ENCODE measurements at places on chromosomes 7 and 10.

GRCh38 chr7:65448816-65449504 is 75.3 kb downstream of the ZNF92 start:
- DNase-seq = no peak

- no peak for DNase-seq
These were observed 111.3 kb downstream of the HECTD2 start for GRCh38 chr10:91521439-91521838.

- DNase-seq = no peak
These were observed 341 bp downstream of the GOT1 start for GRCh38 chr10:99430116-99430450.

DNA sequence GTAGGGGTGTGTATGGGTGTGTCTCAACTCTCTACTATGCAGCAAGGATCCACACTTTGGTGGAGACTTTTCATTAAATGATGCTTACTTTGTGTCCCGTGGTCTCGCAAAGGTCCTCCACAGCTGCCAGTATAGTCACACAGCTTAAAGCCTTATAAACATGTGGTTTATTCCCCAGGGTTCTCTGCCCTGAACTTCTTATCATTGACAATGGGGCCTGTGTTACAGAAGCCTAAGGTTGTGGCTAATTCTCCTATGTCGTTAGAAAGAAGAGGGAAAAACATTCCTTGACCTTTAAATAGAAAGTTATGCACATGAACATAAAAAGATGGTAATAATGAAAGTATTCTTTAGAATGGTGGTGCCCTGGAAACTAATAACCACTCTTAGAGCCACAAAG is 201.4 kb downstream of the INHBA start:
- DNase-seq = no peak

DNA sequence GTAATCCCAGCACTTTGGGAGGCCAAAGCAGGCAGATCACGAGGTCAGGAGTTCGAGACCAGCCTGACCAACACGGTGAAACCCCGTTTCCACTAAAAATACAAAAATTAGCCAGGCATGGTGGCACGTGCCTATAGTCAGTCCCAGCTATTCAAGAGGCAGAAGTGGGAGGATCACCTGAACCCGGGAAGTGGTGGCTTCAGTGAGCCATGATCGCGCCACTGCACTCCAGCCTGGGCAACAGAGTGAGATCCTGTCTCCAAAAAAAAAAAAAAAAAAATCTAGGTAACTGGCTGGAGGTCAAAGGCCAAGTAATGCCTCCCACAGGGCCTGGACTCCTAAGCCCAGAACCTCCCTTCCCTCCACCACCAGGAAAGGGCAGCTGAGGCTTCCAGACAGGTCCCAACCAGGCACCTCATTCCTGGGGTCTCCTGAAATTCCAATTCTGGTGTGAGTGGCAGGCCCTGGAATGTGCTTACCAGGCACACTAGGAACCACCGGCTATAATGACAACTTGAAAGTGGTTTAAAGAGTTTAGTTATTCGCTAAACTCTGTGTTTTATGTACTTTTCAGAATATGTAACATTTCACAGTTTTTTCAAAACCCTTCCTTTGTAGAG is 86.9 kb upstream of the TNRC18 start:
- no peak for DNase-seq

DNA sequence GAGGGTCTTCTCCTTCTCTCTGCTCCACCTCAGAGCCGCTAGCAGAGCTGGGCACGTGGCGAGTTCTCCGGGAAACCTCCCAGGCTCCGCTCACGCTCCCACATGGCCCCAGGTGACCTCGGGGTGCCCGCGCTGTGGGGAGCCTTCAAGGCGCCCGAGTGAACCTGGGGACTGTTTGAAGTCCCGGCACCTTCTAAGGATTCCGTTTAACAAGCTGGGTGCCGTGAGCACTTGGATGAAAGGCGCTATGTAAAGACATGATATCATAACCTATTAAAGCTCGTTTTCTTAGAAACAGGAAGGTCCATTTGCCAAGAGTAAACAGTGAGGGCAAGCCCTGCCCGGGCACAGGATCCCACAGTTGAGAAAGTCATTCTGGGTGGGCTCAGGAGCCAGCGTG is 15.8 kb upstream of the MYL10 start:
- DNase-seq = no peak

- DNase-seq = no peak
These were observed 502.8 kb downstream of the SORCS1 start for GRCh38 chr10:106661767-106662140.

DNA sequence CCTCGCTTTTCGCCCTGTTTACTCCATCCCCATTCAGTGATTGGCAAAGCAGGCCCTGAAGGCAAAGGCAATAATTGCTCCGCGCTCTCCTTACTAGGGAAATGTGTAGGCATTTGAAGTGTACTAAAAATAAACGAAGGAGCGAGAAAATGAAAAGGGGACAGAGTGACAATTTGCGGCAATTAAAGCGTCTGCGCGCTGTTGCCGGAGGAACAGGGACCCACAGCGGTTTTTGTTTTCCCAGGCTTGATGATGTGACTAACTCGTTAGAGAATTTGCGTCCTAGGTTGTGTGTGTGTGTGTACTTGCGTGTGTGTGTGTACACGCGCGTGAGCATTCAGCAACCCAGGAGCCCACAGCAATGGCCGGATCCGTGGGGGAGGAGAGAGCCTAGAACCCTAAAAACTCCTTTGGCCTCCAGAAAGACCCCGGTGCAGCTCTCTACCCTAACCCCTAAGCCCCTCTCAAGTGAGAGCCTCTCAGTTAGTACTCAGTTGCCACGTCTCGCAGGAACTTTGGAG is 7.8 kb upstream of the DLX6 start:
- DNase-seq = no peak

DNA sequence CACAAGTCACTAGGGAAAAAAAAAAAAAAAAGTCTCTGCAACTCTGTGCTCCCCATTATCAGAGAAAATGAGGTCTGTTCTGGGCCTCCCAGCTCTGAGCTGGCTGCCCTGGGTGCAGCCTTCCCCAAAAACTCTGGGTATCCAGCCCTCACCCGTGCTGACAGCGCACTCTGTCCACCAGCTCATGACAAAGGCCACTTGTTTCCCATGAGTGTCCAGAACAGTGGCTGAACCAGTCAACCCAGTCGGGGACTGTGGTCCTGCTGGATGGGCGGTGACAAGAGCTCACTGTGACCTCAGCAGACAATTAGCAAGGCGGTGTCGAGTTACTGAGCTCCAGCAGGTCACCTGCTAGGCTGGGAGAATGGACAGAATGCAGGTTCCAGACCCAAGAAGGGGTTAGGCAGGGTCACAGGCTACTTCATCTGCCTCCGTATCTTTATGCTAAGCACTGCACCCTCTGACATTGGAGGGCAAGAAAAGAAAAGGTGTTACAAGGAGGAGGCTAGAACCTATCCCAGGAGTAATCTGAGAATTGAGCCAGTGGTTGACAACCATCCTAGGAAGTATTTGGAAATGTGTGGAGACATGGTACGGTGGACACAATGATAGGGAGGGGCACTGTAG is 37.2 kb downstream of the DLG5 start:
- DNase-seq = no peak

DNA sequence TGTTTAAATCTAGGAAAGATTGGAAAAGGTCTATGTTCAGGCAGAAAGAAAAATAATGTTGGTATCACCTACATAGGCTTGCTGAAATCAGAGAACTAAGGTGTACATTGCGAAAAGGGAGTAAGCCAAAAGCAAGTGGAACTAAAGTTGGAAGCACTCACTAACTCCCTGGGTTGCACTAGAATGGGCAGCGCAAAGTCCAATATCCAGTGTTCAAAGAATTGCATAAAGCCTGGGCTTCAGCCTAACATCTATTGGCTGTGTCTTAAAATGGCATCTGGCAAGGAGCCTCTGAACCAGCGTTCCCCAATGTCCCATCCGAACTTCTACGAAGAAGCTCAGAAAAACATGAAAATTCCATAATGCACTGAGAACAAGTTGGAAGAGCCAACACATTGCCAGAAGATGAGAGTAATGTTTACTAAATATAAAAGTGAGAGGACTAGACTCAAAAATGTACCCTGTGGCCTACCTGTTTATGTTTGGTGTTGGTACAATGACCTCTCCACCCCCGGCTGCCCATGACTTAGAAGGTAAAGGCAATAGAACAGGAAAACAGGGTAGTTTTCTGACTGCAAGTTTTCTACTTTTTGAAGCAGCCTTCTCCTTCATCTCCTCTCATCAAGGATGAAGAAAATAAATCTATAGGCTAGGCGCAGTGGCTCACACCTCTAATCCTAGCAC is 275.9 kb upstream of the GHITM start:
- no peak for DNase-seq

DNA sequence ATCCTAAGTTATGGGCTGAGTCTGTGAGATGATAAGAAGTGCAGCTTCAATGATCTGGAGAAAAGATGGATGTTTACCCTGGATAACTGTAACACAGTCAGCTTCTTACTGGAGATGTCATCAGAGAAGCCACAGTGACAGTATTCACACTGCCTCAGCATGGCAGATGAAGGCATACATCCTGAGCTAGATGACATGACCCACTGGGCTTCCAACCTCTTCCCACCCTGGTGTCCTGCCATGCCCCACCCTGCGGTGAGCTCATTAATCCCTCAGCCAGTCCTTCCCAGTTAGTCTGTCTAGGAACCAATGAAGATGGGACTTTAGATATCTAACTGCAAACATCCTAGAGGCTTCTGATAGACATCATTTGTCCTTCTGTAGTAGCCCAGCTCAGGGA is 213.8 kb downstream of the TAX1BP1 start:
- no peak for DNase-seq

- DNase-seq = no peak
These were observed 63.0 kb downstream of the TAX1BP1 start for GRCh38 chr7:27802999-27803398.

DNA sequence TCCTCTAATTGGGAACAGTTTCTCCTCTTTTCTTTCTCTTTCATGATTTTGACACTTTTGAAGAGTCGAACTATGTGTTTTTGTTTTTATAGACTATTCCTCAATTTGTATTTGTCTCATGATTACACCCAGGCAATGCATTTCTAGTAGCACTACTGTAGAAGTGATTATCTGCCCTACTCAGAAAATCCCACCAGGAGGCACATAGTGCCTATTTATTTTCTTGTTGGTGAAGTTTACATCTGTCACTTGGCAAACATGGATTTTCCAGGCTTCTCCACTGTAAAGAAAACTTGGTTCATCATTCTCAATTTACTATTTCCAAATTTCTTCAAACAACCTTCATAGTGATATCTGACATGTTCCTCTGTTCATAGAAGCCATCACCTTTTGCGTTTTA is 893.9 kb downstream of the CCSER2 start:
- no peak for DNase-seq

- DNase-seq = no peak
These were observed 46.8 kb downstream of the ACSM6 start for GRCh38 chr10:95240811-95241210.

GRCh38 chr10:63027531-63027930 is 105.6 kb upstream of the NRBF2 start:
- DNase-seq = no peak

- DNase-seq = no peak
These were observed 66.9 kb downstream of the OGDH start for GRCh38 chr7:44673324-44673723.

DNA sequence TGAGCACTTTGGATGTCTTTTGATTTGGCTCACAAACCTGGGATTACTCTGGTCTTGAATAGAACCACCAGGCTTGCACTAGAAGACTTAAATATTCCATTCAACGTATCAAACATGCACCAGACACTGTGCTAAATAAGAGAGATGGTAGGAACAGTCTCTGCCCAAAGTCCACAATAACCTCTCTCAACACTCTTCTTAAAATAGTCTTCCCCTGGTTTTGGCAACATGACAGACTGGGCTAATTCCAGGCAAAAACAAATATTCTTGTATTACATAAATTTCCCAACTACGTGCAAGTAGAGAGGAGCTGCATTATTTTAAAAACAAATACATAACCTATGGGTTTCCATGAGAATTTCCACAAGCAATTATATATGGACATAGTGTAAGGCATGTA is 64.8 kb upstream of the PAPSS2 start:
- no peak for DNase-seq

DNA sequence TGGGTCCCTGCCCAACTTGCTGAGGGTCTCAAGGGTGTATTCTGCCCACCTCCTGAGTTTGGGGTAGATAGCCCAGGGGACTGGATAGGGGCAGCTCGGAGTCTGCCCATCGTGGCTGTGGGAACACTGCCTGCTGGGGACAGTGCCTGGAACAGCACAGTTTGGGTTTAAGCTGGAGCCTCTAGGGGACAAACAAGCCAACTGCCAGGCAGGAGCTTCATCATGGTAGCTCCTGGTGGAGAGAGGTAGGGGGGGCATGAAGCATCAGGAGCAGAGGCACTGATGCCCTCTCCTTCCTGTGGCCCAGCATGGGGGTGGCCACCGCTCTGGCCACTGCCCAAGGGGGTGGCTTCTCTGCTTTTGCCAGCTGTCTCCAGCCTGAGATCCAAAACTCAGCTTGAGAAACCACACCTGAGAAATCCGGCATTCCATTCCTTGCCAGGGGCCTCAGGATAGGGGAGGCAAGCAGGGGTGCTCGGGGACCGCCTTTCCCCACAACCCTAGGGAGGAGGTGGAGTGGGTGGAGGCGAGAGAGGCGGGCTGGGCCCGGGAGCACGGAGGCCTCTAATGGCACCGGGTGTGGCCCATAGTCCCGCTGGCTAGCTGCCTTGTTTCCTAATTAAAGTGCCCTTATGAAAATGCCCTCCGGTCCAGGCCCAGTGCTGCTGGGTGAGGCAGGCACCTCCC is 47.6 kb downstream of the UNC5B start:
- DNase-seq = no peak

DNA sequence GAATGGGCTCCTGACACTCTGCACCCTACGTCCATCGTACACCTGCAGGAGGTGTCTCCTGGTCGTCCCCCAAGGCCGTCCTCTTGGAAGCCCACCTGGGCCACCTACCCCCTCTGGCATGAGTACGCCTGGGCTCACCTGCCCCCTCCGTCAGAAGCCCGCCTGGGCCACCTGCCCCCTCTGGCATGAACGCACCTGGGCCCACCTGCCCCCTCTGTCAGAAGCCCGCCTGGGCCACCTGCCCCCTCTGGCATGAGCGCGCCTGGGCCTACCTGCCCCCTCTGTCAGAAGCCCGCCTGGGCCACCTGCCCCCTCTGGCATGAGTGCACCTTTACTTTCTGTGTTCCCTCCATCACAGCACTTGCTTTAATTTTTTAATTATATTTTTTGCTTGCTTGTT is 401.2 kb downstream of the PTPRN2 start:
- DNase-seq = no peak

Data from activated gamma-delta T cell treated with anti-CD3 and anti-CD28 coated beads, Interleukin-2, amount 50 U/mL, for 16 hours (primary cell).